CD14-positive monocyte (primary cell): ENCODE measurements at places on chromosomes 7 and 10.

DNA sequence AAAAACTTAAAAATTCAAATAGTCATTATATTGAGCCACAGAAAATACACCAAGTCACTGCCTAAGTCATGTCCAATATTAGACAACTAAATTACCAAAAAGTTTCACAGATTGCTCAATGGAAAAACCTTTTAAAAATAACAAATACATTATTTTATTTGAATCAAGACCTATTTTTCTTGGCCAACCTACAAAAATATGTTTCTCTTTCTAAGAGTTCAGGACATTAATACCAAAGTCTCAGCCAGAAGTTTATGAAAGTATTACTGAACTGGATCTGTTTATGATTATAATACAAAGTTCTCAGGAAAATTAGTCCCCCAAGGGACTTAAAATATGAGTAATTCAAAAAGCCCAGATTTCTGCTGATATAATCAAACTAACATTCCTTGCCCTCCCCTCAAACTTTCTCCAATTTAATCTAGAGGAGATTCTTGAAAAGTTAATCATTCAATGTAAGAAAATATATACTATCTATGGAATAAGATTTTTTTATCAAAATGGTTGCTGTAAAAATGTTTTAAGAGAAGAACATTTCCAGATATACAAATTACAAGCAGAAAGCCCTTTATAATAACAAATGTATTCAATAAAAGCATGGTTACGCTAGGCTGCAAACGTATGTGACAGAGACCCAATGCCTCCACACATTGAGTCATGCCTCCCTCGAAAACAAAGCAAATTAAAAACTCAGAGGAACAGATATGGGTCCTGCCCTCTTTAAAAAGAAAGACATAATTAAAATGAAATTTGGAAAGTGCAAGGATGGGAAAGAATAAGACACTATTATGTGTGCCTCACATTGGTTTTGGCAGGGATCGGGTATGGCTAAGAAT is 381.6 kb downstream of the PARD3 start:
- no peak overlapping the region for H3K4me3 ChIP-seq
- H3K27me3 ChIP-seq, result no peaks in the 10 kb centered on the region
- no peaks in the 10 kb centered on the region for H3K36me3 ChIP-seq
- DNase-seq, result no peak
- peaks cover 10% of the 10 kb centered on the region for H3K4me1 ChIP-seq

DNA sequence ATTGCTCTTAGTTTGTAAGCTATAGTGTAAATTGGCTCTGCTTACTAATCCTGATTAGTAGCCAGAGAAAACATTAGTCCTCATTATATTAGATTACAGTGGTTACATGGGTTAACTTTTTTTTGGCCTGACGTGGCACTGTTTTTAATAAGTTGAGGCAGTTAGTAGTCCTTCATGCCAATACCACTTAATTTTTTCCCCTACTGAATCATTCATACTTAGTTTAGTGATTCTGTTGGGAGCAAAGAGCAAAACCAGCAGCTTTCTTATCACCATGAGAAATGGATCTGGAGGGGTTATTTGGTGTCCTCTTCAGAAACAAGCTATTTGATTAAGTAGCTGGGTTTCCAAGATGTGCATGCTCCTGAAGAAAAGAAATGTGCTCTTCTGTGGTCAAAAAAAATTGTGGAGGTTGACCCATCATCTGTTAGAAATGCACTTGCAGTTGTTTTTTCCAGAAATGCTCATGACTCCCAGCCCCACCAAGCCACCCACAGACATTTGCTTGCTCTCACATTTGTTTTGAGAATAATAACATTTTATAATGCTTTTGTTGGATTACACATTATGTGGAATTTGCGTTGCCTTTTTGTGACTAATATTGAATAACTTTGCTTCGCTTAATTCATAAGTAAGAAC is 258.5 kb downstream of the HDAC9 start:
- H3K27me3 ChIP-seq, result no peaks in the 10 kb centered on the region
- no peak overlapping the region for H3K27ac ChIP-seq
- H3K4me3 ChIP-seq, result no peak overlapping the region
- H3K36me3 ChIP-seq, result peaks cover 4% of the 10 kb centered on the region
- no peaks in the 10 kb centered on the region for H3K4me1 ChIP-seq
- no peak for DNase-seq

- no peaks in the 10 kb centered on the region for H3K36me3 ChIP-seq
- peaks cover 78% of the 10 kb centered on the region for H3K27me3 ChIP-seq
- no peak overlapping the region for H3K27ac ChIP-seq
- H3K4me1 ChIP-seq, result peaks cover 41% of the 10 kb centered on the region
- DNase-seq, result no peak
Observed at GRCh38 chr7:101171442-101171837, 6.1 kb upstream of the VGF start.

GRCh38 chr7:51213618-51214017 is 103.0 kb downstream of the COBL start:
- no peaks in the 10 kb centered on the region for H3K27me3 ChIP-seq
- H3K27ac ChIP-seq, result no peak overlapping the region
- H3K4me3 ChIP-seq, result no peak overlapping the region
- no peak for DNase-seq

- no peaks in the 10 kb centered on the region for H3K27me3 ChIP-seq
- no peaks in the 10 kb centered on the region for H3K36me3 ChIP-seq
- no peak overlapping the region for H3K4me3 ChIP-seq
- no peaks in the 10 kb centered on the region for H3K4me1 ChIP-seq
- H3K27ac ChIP-seq, result no peak overlapping the region
Observed at GRCh38 chr7:50868426-50869100, 85.9 kb upstream of the GRB10 start.

DNA sequence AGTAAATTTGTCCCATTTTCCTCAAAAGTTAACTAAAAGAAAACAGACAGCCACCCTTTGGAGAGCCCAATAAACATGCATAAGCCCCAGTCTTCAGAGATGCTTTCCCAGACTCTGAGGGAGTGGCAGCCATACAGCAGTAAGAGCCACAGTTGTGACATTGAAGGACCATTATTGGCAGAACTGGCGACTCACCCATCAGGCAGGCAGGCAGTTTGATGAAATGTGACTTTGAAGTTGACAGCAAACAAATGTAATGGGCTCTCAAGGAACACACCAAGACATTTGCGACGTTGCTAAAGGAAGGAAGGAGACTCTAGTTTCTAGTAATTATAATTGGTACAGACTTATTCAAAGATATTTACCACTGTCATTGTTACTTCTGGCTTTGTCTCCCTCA is 287.5 kb upstream of the PHYHIPL start:
- no peaks in the 10 kb centered on the region for H3K36me3 ChIP-seq
- H3K4me3 ChIP-seq, result no peak overlapping the region
- H3K27ac ChIP-seq, result no peak overlapping the region
- DNase-seq, result no peak
- no peaks in the 10 kb centered on the region for H3K4me1 ChIP-seq

- no peak overlapping the region for H3K4me3 ChIP-seq
- H3K27me3 ChIP-seq, result no peaks in the 10 kb centered on the region
- no peaks in the 10 kb centered on the region for H3K4me1 ChIP-seq
- DNase-seq, result no peak
Observed at GRCh38 chr10:72038458-72039001, 49.8 kb downstream of the SPOCK2 start.

GRCh38 chr10:71965623-71966022 is 1.4 kb downstream of the CHST3 start:
- H3K4me3 ChIP-seq, result no peak overlapping the region
- peaks cover 59% of the 10 kb centered on the region for H3K27me3 ChIP-seq
- no peak overlapping the region for H3K27ac ChIP-seq
- no peaks in the 10 kb centered on the region for H3K36me3 ChIP-seq
- peaks cover 8% of the 10 kb centered on the region for H3K4me1 ChIP-seq

- H3K27me3 ChIP-seq, result no peaks in the 10 kb centered on the region
- peaks cover 9% of the 10 kb centered on the region for H3K36me3 ChIP-seq
- peaks cover 69% of the 10 kb centered on the region for H3K4me1 ChIP-seq
- DNase-seq, result peak; percentile 36
- H3K27ac ChIP-seq, result peak overlapping the region; percentile 85
Observed at GRCh38 chr10:30995081-30995770, 36.4 kb downstream of the ZNF438 start.

GRCh38 chr7:86025807-86026206 is 617.9 kb upstream of the GRM3 start:
- no peak for DNase-seq
- H3K4me3 ChIP-seq, result no peak overlapping the region
- no peaks in the 10 kb centered on the region for H3K4me1 ChIP-seq
- H3K36me3 ChIP-seq, result no peaks in the 10 kb centered on the region
- H3K27me3 ChIP-seq, result no peaks in the 10 kb centered on the region

- DNase-seq, result peak; percentile 57
- H3K27ac ChIP-seq, result no peak overlapping the region
- H3K4me1 ChIP-seq, result peaks cover 34% of the 10 kb centered on the region
- peak overlapping the region; percentile 94 for H3K4me3 ChIP-seq
- H3K27me3 ChIP-seq, result peaks cover under 1% of the 10 kb centered on the region
Observed at GRCh38 chr7:92831716-92832533, 4.4 kb downstream of the CDK6 start.

DNA sequence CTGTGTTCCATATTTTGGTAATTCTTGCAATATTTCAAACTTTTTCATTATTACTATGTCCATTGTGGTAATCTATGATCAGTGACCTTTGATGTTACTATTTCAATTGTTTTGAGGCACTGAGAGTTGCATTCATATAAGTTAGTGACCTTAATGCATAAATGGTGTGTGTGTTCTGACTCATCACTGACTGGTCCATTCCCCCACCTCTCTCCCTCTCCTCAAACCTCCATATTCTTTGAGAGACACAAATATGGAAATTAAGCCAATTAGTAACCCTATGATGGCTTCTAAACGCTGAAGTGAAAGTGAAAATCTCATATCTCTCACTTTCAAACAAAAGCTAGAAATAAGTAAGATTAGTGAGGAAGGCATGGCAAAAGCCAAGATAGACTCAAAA is 739.6 kb downstream of the CCSER2 start:
- no peaks in the 10 kb centered on the region for H3K4me1 ChIP-seq
- no peaks in the 10 kb centered on the region for H3K36me3 ChIP-seq
- H3K4me3 ChIP-seq, result no peak overlapping the region
- H3K27me3 ChIP-seq, result no peaks in the 10 kb centered on the region
- DNase-seq, result no peak

- H3K27me3 ChIP-seq, result no peaks in the 10 kb centered on the region
- peak within 1 kb of the TSS; percentile 100 for H3K4me3 ChIP-seq
- DNase-seq, result peak; percentile 83
- peaks cover 59% of the 10 kb centered on the region for H3K4me1 ChIP-seq
Observed at GRCh38 chr7:106865130-106866041, at the start of gene PIK3CG. PIK3CG (plus strand) TSS chr7:106865282; CDS start chr7:106867562, 2,280 bp downstream.

GRCh38 chr7:1925349-1925748 is 255.3 kb downstream of the ELFN1 start:
- peaks cover 29% of the 10 kb centered on the region for H3K4me1 ChIP-seq
- H3K27ac ChIP-seq, result no peak overlapping the region
- peaks cover 4% of the 10 kb centered on the region for H3K36me3 ChIP-seq
- no peak for DNase-seq
- H3K27me3 ChIP-seq, result no peaks in the 10 kb centered on the region

- no peaks in the 10 kb centered on the region for H3K4me1 ChIP-seq
- no peak for DNase-seq
- no peak overlapping the region for H3K4me3 ChIP-seq
- H3K27me3 ChIP-seq, result no peaks in the 10 kb centered on the region
- H3K36me3 ChIP-seq, result no peaks in the 10 kb centered on the region
- no peak overlapping the region for H3K27ac ChIP-seq
Observed at GRCh38 chr7:44244282-44244681, 43.5 kb downstream of the YKT6 start.

DNA sequence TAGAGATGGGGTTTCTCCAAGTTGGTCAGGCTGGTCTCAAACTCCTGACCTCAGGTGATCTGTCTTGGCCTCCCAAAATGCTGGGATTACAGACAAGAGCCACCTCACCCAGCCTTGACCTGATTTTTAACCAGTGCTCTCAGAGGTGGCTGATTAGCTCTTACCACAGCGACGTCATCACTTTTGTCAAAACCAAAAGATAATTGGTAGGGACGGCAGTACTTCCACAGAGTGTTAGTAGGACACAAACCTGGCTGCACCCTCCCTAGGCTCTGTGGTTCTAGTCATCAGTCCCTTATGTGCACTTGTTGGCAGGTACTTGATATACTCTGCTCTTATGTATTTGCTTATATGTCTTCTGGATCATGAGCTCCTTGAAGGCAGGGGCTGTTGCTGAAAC is 74.0 kb downstream of the GPR141 start:
- H3K4me1 ChIP-seq, result peaks cover 30% of the 10 kb centered on the region
- no peak overlapping the region for H3K27ac ChIP-seq
- H3K27me3 ChIP-seq, result no peaks in the 10 kb centered on the region
- peaks cover 22% of the 10 kb centered on the region for H3K36me3 ChIP-seq

- H3K27ac ChIP-seq, result no peak overlapping the region
- H3K4me1 ChIP-seq, result no peaks in the 10 kb centered on the region
- peaks cover 3% of the 10 kb centered on the region for H3K27me3 ChIP-seq
Observed at GRCh38 chr10:68553138-68553537, 7.0 kb upstream of the TET1 start.

DNA sequence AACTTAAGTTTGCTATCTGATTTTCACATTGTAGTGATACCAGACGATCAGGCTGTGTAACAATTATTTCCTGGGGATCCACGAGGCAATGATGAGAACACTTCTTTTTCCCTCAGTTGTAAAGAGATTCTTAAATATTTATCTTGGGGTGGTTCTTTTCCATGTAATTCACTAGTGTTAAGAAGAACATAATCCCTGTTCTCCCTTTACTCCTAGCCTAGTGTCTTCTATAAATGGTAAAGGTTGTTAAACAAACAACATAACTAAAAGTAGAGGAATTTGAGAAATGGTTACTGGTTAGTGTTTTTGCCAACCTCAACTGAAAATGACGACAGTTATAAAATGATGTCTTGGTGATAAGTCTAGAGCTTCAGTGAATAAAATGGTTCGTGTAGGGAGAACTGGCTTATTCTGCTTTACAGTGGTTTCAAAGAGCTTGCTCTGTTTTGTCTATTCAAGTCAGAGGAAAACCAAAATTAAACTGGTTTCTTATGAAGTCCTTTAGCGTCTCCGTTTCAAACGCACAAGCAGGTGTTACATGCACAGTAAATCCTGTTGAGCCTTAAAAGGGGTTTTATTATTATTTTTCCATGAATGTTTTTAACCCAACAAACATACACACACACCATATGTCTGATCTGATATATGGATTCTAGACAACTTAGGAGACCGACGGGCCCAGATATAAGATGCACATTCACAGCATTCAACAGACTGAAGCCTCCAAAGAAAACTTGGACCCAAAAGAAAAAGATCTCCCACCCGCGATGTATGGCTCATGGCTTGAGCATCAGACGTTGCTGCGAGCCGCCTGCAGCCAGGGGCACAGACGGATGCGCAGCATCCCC is 1.1 kb downstream of the TBX20 start:
- H3K27ac ChIP-seq, result no peak overlapping the region
- DNase-seq, result no peak
- peak overlapping the region; percentile 71 for H3K4me3 ChIP-seq
- peaks cover 8% of the 10 kb centered on the region for H3K4me1 ChIP-seq
- no peaks in the 10 kb centered on the region for H3K36me3 ChIP-seq
- H3K27me3 ChIP-seq, result peaks cover 92% of the 10 kb centered on the region
